SK-N-SH treated with all-trans-retinoic acid at 6 μM for 48 hours (cell line): ENCODE measurements at places on chromosomes 5 and 9.

DNA sequence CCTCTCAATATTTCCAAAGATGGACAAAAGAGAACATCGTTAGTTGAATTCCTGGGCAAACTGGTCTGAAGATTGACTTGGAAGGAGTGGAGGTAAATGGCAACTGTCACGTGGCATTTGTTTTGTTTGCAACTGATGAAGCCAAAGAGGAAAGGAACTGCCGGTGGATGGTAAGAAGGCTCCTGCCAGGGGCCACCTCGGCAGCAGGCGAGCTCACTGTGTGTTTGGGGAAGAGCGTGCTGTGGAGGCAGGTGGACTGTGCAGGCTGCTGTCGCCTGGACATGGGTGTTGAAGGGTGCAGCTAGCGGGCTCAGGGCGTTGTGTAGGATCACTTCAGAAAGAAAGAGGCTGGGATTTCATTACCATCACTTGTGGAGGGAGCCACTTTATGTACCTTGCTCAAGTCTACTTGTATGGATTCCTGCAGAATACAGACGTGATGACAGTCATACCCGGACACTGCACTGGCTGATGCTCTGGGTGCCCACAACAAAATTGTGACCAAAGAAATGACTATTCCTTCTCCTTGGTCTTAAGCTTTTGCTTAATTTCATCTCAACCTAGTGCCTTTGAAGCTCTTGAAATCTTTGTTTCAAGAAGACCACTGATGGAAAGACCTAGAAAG lies 72.7 kb downstream of the MAP1B start:
- peak; percentile 4 for ATAC-seq

- peak; percentile 40; the same call in 2 of the 3 replicates for ATAC-seq
Measured at GRCh38 chr9:13750061-13750460, 470.6 kb upstream of the MPDZ start.

GRCh38 chr9:110939573-110939972 lies 98.7 kb downstream of the LPAR1 start:
- no peak for ATAC-seq

- peak; percentile 89 for ATAC-seq
Measured at GRCh38 chr5:101942321-101942882, 353.7 kb downstream of the SLCO4C1 start.

DNA sequence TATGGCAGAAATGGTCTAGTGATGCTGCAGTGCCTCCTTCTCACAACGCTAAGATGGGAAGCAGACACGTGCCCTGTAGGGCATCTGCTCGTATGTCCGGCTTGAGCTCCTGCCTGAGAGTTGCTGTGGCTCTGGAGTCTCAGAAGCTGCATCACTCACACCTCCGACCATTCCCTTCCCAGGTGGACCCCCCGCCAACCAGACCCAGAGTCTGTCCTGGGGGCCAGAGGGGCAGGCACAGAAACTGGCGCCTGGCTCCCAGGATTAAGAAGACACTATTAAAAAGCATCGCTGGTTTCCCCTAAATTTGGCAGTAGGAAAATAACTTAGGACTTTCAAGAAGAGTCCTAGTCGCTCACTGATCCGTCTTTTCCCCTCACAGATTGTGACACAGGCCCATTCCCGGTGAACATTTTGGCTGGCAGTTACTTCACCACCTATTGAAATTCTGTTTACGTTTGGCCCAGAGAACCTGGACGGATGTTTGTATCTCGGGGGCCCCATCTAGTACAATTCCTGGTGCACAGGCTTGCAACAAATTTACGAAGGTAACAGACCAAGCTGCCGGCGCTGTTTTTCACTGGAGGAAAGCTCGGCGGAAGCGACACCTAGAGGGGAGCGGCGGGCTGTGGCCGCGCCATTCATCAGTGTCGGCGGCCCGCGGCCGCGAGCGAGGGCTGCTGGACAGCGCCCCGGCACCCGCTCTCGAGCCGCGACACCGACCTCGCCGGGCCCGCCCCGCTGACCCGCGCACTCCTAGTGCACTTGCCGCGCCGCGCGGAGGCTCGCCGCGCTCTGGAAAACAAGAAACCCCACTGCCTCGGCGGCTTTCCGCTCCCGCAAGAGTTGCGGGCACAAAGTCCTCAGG lies 1.6 kb downstream of the FSTL4 start:
- peak; percentile 95 for ATAC-seq

GRCh38 chr5:116671211-116671736 lies 96.7 kb upstream of the SEMA6A start:
- no peak for ATAC-seq

DNA sequence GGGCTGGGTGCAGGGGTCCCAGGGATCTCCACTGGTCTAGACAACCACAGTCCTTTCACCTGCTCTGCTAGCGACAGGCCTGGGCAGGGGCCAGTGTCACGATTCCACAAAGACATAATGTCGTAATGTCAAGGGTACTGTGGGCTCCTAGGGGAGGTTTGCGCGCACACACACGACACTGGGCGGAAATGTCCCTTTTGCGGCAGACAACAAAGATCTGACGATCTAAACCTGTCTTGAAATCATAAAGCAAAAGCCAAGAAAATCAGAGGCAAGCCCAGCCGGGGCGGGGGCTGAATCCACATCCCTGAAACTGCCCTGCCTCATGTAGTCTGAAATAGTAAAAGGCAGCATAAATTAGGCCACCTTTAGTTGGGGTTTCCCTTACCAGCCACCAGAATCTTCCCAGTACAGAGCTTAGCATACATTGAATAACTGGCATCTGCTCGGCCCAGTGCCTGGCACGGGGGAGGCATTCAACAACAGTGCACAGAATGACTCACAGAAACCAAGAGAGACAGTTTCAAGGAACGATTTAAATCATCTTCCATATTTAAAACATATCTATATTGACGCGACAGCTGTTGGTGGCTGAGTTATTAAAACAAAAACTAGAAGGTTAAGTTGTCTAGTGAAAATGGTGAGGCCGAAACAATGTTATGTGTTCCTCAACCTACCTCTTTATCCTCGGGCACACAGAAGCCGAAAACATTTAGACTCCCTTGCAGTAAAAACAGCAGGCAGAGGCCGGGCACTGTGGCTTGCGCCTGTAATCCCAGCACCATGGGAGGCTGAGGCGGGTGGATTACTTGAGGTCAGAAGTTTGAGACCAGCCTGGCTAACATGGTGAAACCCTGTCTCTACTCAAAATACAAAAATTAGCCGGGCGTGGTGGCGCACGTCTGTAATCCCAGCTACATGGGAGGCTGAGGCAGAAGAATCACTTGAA lies 151.0 kb downstream of the MYO10 start:
- peak; percentile 86 for ATAC-seq

DNA sequence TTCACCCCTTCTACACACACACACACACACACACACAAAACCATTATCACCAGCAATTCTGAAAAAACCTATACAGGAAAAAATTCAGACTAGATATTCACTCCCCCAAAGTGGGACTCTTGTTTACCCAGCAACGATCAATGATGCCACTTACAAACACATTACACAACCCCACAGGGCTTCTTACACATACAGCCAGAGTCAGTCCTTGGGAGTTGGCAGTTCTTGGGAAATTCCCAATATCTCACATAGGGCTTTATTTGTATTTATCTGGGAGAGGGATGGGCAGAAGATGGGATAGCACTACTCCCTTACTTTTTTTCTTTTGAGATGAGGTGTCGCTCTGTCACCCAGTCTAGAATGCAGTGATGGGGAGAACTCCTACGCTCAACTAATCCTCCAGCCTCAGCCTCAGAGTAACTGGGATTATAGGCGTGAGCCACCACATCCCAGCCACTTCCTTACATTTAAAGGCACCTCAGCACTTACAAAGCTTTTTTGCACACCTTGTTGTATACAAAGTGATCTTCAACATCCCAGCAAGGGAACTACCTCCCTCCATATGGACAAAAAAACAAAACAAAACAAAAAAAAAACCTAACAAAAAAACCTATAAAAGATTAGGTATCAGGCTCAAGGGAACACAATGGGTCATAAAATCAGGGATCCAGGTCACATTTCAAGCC lies 168.4 kb downstream of the TSSK1B start:
- no peak for ATAC-seq

- no peak for ATAC-seq
Measured at GRCh38 chr5:149391524-149391923, 12.4 kb upstream of the IL17B start.

DNA sequence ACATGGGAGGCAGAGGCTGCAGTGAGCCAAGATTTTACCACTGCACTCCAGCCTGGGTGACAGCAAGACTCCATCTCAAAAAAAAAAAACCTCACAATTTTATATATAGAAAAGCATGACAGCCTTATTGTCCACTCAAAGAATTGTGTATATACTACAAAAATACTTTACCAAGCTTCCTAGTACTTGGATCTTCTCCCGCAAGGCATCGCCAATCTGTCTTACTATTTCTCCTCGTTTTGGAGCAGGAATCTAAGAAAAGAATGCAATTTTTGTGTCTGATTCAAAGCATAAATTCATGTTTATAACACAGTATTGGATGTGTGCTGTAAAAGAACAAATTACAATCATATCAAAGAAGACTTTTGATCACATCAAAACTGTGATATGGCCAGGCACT lies 11.3 kb downstream of the ALDH7A1 start:
- ATAC-seq, result no peak

DNA sequence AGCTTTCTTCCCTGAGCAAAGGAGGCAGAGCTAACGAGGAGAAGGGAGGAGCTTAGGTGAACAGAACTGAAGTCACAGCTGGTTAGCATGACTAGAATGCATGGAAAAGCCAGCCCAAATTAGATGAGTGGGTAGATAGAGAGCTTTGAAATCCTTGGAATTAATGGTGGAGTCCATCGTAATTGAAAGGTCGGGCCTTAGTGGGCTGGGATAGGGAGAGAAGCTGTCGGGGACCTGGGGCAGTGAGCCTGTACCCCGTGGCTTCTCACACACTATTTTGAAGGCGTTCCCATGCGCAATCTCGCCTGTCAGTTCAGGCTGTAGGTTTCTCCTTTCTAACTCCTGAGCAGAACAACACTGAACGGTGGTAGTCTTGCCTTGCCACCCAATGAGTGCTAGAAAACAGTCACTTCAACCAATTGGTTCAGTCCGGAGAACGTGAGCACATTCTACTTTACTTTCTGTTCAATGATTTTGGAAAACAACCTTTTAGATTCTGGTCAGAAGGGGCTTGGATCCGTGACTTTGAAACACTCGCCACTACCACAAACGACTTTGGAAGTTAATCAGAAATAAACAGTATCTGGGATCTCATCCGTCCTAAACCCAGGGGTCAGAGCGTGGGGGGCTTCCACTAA lies 655 bp upstream of the RAI14 start:
- ATAC-seq, result peak; percentile 74

- no peak for ATAC-seq
Measured at GRCh38 chr5:163947848-163948666, 442.6 kb downstream of the MAT2B start.

DNA sequence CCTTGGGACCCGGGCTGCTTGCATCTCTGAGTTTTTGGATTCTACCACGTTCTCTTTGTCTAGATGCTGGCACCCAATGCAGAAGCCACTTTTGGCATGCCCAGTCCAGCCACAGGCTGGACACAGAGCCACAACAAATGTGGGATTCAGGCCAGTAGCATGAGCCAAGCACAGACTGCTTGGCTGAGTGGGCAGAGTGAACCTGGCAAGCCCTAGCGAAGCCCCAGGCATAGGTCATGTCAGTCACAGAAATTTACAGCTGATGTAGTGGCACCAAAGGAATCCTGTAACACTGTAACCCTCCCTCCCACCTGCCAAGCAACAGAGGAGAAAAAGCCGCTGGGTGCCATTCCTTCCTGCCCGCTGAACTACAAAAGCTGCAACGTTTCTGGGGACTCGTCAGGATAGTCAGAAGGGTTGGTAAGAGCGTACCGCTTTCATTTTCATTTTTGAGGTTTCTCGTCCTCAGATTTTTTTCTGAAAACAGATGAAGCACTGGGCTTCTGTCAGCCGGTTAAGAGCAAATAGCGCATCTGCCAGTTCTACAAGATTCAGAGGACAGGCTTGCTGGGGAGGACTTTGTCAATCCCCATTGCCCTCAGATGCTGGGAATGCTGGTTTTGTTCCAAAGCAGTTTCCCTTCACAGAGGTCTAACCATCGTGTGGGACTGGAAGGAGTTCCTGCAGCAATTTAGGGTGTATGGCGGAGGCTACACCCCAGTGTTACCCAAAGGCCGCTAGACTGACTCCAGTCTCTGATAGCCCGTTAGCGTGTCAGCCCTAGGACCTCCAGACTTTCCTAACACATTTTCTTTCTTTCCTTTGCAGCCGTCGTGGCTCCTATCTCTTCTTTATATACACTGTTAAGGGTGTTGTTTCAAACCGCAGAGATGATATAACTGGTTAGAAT lies 399.0 kb downstream of the HTR1A start:
- ATAC-seq, result peak; percentile 49

DNA sequence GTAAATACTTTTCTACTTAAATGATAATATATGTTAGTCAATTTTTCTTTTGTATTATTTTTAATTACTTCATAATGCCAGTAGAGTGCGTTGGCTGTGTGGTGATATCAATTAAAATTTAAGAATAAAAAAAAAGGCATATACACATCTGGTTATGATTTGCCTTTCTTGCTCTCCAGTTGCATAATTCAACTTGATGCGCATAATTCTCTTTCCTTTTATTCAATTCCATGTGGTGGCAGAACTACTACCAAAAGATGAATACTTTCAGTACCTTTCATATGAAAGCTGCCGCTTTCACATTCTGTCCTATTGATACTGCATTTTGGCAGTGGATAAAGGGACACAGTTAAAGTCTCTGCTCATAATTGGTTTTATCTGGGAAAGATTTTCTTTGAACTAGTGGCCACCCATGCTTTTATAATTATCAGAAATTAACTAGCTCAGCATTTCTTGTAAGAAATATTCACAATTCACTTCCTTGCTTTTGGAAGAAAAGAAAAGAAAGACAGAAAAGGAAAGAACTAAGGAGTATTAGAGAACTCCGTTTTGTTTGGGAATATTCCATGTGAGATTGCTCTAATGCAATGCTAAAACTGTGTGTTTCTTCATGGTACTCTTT lies 12.3 kb upstream of the ADGRV1 start:
- ATAC-seq, result no peak

DNA sequence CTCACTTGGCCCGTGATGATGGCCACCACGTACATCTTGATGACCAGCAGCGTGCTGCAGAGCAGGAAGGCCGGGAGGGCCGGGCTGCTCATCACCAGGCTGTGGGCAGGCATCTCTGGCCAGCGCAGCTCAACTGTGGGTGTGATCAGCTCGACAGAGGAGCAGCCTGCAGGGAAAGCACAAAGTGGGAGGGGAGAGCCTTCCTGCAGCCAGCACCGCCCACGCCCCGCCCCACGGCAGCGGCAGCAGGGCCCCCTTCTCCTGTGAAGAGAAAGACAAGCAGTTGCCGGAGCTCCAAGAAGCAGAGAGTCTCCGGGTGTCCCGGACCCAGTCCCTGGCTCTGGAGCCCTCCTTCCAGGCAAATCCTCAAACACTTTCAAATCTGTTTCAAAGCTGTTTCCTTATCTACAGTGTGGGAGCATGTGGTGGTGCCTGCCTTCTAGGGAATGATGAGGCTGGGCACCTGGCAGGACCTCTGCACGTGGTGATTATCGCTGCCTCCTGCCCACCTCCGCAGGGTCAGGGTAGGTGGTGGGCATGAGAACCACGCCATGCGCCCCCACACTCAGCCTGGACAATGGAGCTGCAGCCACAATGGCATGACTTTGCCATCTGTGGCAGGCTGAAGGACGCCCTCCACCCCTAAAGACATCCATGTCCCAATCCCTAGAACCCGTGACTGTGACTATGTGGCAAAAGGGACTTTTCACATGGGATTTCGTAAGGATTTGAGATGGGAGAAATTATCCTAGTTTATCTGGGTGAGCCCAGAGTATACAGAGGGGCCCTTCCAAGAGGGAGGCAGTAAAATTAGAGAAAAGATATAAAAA lies at the start of gene PTGES:
TSS of gene PTGES (minus strand) at position 143 of the 830 bp plus-strand sequence. CDS start at position 113, 30 bp downstream.
- peak; percentile 100 for ATAC-seq
